ENCODE measurements at places on chromosomes 2 and 18. TPM values are rescaled to one million over a fixed set of nuclear protein-coding genes. Genes with fewer than 3 reads are reported as not detected.

GRCh38 chr2:16000642-16001041 lies 60.3 kb downstream of the MYCN start:
- no peak for DNase-seq

DCDC2C gene
- total RNA-seq: not detected

GRCh38 chr2:26535663-26536275 lies 57.8 kb upstream of the OTOF start:
- peak; percentile 24 for DNase-seq

DNA sequence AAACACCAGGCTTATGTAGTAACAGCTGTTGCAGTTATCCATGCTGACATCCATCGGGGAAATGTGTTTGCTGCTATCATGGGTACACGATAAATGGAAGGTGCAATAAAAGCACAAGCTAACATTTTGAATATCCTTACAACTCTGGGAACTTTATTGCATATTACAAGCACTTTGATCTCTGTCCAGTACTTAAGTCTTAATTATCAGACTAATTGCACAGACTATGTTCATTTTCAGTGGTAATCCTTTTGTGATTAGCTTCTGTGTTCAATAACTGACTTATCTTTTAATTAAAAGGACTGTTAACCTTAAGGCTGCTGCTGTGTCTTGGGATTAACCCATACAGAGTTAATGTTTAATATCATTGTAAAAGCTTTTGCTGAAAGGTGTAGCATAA lies 101.4 kb upstream of the ATP5MC3 start:
- DNase-seq: no peak

ECEL1 gene
- total RNA-seq: 8.9 TPM

DNA sequence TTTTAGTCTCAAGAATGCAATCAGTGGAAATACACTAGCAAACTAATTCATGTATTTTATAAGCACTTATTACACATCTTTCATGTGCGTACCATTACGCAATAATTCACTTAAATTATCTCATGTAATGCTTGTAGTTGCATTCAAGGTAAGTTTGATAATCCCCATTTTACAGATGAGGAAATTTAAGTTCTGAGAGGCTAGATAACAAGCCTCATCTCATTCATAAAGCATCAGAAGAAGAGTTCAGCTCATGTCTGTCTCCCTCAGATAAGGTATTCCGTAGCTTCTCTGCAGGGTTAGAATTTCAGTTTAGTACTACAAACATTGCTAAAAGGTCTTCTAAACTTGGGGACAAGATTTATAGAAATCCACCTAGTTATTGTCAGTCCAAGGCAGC lies 47.8 kb downstream of the HNMT start:
- no peak for DNase-seq

- DNase-seq: no peak
These were observed 62.7 kb downstream of the MEIS1 start for GRCh38 chr2:66497431-66498288.

CNNM3 gene
- total RNA-seq: 69.1 TPM

KIF3C gene
- 7.1 TPM for total RNA-seq

GRCh38 chr2:53407363-53408080 lies 360.1 kb upstream of the CHAC2 start:
- DNase-seq: no peak

- DNase-seq: no peak
These were observed 248.4 kb downstream of the ZNF521 start for GRCh38 chr18:25103468-25104155.

ALPI gene
- 4.4 TPM for total RNA-seq

DNA sequence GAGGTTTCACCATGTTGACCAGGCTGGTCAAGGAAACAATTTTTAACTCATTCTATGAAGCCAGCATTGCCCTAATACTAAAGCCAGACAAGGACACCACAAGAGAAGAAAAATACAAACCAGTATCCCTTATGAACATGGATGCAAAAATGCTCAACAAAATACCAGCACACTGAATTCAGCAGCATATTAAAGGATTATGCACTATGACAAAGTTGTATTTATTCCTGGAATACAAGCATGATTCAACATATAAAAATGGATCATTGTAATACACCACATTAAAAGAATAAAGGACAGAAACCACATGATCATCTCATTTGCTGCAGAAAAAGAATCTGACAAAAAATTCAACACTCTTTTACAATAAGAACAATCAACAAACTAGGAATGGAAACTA lies 138.7 kb downstream of the RAB3GAP1 start:
- no peak for DNase-seq

ELOA2 gene
- not detected for total RNA-seq

CNTNAP5 gene
- total RNA-seq: 0.07 TPM
